ENCODE measurements at places on chromosomes 4 and X. TPM values are rescaled to one million over a fixed set of nuclear protein-coding genes. Genes with fewer than 3 reads are reported as not detected.

DNA sequence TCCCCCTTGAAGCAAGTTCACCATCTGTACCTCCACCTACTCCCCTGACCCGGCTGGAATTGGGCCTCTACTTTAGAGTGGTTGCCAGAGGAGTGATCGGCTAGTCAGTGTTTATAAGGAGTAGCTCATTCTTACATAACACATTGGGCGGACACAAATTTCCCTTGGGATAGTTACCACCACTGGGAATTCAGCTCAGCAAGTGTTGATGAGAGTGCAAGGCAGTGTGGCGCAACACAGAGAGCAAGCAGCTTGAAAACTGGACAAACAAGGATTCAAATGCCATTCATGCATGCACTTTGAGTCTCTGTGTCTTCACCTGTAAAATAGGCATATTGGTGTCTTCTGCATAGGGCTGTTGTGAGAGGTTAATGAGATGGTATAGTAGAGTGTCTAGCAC lies 92.7 kb downstream of the STK32B start:
- no peak for DNase-seq

- DNase-seq, result no peak
Measured at GRCh38 chr4:147943159-147943638, 211.3 kb downstream of the ARHGAP10 start.

DNA sequence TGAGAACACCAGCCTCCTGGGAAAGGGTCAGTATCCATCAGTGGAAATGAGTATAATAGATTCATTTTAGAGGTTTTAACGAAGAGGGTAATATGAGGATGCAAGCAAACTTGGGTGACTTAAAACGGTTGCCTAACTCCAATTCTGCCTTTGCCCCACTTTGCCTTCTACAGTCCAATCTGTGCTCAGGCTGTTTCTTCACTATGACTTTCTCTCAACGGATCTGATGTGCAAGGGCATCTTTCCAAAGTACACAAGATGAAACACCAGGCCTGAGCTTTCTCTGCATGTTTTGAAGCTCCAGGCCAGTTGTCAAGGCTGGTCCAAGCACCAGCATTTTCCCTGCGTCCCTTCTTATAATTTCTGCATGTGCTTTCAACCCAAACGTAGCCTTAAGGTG lies 68.0 kb upstream of the TMEM164 start:
- DNase-seq, result no peak

EGF gene
- total RNA-seq, result not detected
